ENCODE measurements at places on chromosomes 3 and 15.

GRCh38 chr3:12662593-12663400, 1.1 kb downstream of the RAF1 start:
- no peak for DNase-seq

- no peak for DNase-seq
Measured at GRCh38 chr3:33637482-33637881, 80.6 kb downstream of the CLASP2 start.

GRCh38 chr15:64111679-64112050, 15.9 kb downstream of the SNX1 start:
- no peak for DNase-seq

DNA sequence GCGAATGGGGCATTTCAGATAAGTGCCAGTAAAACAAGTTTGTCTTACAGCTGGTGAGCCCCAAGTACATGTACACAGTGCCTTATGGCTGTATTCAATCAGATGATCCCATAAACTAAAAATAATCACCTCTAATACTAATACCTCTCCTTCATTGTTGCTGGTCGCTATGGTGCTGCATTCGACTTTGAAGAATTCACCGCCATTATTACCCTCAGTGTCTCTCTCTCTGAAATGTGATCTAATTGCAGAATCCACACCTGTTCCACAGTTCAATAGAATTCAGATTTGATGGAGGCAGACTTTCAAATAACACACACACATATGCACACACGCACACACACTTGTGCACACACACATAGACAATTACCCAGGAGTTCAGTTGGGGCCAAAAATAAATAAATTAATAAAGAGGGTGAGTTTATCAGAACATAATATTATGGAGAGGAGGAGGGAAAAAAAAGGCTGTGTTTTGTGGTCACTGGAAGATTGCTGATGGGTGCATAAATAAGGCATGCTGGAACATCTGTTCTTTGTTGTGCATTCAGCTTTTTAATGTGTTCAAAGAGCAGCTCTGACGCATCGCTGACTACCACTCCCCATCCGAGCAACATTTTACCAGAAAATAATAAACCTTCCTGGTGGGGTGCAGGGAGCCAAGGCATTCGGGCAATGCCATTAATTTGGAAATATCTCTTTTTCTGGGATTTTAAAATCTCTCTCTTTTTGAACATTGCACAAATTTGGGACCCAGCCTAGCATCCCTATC, 235.7 kb downstream of the SATB1 start:
- DNase-seq = no peak

DNA sequence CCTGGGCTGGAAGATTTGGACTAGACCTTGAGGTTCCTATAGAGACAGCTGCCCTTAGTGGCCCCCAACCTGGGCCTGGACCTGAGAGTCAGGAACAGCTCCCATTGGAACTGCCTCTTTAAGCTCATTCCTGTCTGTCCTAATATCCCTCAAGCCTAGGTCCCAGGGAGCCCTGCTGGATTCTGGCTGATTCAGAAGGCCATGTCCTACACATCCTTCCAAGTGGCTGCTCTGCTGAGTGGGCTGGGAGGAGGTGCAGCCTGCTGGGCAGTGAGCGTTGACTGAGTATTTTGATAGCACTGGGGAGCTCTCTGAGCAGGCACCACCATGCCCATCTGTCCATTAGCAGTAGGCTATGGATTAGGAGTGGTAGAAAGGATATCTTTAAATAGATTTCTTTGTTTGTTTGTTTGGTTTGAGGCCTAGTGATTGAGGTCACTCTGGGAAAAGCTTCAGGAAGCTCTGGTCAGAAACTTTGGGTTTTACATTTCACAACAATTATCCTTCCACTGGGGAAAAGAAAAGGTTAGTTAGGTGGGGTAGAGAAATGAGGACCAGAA, 54.6 kb upstream of the ATOSA start:
- DNase-seq = no peak
